ENCODE measurements at places on chromosomes 16 and 17.
A peak's percentile ranks its signal among the peaks of the same experiment; 100 is the strongest.

DNA sequence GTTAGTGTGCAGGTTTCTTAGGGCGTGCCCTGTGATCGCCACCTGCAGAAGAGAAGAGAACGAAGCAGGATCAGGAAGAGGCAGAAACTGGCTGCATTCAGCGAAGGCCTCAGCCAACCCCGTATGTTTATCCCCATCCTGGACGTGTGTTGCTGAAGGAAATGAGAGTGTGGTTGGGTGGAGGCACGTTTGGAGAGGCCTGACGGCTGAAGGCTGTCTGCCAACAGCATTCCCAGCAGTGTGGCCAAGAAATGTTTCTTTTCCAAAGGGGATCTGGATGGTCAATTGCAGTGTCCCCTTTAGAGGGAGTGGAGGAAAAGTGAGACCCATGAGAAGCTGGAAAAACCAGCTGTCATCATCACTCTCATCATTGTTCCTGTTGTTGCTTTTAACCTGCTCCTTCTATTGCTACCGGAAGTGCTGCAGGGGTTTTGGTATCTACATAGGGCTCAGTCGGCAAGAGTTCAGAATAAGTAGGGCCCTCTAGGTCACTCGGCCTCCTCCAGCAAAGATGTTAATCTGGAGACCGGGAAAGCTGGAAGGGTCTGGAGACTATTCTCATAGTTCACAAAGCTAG, 46.5 kb upstream of the SLC47A1 start:
- DNase-seq = no peak

GRCh38 chr17:80531400-80531799, 13.2 kb upstream of the RPTOR start:
- DNase-seq = no peak

GRCh38 chr16:17306745-17307144, 164.0 kb downstream of the XYLT1 start:
- DNase-seq = no peak

DNA sequence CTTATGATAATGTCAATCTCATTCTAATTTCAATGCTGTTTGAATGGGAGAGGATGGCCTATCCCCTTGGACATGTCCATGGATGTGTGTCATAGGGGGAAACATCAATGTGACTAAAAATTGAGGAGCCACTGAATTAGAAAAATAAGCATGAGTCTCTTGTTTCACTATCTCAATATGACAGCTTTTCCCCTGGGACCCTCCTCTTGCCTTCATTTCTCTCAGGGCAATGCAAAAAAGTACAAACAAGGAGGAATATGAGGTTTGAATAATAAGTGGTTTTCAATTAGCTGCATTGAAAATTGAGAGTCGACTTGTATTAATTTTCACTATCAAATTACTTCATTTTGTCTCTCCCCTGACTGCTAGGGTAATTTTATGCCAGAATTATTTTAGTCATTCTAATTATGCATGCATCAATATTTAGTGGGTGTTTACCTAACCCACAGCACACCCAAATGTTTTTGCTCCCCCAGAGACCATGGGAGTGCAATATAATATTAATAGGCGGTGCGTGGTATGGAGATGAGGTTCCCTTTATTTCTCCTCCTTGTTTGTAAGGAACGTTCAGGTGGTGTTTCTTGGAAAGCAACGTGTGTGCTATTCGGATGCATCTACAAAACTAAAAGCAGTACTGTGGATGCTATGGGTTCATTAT, 6.8 kb upstream of the SDR42E1 start:
- DNase-seq = no peak

DNA sequence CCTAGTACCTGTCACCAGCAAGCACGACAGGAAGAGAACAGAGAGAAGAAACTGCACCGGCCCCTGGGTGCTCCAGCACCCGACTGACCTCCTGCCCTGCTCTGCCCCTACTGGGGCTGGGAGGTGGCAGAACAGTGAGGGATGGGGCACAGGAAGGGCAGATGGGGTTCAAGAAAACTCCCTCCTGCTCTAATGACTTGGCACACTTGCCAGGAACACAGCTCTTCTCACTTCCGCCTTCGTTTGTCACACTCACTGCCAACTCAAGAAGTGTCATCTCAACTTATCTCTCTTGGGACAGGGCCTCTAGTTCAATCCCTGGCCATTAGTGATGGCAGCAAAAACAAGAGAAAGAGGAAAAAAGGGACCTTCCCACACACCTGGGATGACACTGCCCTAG, 42.7 kb upstream of the ICAM2 start:
- peak; percentile 39 for DNase-seq

DNA sequence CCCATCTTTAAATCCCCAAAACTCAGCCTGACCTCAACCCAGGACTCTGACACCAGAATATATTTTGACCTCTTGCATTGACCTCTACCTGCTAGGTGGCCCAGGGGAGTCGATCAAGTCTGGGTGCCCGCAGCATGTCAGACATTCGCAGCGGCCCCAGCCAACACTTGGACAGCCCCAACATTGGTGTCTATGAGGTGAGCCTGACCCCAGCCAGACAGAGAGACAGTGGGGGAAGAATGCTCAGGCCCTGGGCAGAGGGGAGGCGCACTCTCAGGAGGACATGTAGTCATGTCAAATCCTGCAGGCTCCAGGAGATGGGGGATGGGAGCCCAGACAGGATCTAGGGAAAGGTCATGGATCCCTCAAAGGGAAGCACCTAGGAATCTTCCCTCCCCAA, 5.4 kb downstream of the GUCY2D start:
- DNase-seq = no peak

DNA sequence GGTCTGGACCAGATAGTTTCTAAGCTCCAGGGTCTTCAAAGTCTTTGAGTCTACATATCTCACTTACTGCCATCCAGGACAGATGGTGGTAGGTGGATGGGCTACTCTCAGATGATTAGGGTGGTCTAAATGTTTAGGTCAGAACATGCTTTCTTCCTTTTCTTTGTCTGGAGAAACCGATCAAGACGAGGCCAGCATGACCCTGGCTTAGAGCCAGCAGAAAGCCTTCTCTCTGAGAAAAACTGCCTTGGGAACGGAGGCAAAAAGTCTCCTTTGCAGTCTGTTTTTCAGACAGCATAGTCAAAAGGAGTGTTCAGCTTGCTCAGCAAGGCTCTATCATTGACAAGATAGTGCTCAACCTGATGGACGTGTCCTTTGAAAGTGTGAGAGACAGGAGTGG, 48.8 kb downstream of the SPACA3 start:
- no peak for DNase-seq

DNA sequence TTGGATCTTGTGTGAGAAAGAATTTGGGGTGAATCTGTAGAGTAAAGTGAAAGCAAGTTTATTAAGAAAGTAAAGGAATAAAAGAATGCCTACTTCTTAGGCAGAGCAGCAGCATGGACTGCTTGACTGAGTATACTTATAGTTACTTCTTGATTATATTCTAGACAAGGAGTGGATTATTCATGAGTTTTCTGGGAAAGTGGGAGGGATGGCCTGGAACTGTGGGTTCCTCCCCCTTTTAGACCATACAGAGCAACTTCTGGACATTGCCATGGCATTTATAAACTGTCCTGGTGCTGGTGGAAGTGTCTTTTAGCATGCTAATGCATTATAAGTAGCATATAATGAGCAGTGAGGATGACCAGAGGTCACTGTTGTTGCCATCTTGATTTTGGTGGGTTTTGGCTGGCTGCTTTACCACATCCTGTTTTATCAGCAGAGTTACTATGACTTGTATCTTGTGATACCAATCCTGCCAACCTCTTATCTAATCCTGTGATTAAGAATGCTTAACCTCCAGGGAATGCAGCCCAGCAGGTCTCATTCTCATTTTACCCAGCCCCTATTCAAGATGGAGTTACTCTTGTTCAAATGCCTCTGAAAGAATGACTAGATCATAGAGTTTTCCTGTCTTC, 58.7 kb downstream of the HSD17B2 start:
- DNase-seq = no peak

GRCh38 chr16:78325468-78326352, 226.3 kb downstream of the WWOX start:
- DNase-seq = no peak

DNA sequence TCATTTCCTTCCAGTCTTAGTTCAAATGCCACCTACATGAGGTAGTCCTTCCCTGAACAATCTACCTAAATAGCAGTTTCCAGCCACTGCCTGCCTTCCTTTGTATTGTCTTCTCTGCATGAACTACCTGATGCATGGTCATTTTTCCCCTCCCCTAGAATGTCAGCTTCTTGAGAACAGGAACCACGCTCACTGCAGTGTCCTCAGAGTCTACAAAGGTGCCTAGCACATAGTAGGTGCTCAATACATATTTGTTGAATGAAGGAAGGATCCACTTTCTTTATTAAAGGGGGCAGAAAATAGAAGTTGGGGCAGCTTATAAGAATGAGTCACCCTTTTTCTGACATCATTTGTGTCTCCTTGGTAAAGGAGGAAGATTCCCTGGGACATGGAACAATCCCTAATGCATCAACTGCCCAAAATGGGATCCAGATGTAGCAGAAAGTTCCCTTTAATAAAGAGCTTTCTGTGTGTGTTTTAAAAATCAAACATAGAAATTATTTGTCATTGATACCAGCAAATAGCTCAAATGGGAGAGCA, 4.4 kb upstream of the CYLD start:
- no peak for DNase-seq

- DNase-seq = no peak
Observed at GRCh38 chr17:69703751-69704150, 289.3 kb downstream of the MAP2K6 start.

- no peak for DNase-seq
Observed at GRCh38 chr17:34255841-34256240, 756 bp downstream of the CCL2 start.

DNA sequence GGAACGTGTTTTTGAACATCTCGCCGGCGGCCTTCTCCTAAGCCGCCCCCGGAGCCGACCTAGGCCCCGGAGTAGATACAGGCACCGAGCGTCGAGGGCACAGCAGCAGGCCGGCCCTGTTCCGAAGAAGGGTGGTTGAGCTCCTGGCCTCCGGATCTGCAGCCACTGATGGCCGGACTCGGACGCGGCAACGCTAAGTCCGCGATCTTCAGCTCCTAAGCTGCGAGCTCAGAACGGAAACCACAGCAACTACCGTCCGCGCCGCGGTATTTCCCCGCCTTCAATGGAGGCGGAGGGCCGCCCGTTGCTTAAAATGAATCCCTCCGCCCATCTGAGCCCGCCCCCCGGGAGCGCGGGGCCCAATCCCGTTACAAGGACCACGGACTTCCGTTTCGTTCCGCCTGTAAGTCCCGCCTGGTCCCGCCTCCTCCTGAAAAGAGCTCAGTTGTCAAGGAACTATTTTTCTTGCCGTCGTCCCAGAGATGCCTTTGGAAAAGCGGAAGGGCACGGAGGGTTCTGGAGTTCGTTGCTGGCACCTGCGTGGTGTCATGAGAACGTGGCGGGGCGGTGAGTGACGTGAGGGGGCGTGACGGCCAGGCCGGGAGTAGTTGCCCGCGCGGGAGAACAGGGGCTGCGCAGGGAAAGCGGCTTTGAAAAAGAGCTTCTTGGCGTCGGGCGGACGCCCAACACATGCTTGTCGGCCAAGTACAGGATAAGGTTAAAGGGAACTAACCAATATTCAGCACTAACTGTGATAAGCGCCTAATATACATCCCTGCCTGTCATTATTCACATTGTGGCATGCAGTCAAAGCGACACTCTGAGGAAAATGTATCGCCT, at the start of gene CFAP20:
Gene CFAP20, minus strand, starts transcription at position 285 of the 840 bp plus-strand sequence. Its CDS starts 266 bp downstream, at position 19.
- DNase-seq = peak; percentile 98

DNA sequence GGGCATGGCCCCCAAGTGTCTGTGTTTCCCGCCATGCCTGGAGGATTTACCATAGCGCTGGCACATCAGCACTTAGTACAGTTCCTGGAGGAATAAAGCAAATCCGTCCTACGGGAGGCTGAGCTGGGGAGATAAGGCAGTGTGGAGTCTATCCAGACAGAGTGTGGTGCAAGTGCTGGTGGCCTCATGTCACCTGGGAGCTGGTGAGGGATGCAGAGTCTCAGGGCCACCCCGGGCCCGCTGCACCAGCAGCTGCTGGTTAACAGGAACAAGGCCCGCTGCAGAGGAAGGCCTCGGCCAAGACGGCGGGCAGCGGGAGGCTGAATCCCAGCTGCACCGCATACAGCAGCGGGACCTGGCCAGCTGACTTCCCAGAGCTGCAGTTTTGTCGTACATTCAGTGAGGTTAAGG, 57.3 kb upstream of the CDC42EP4 start:
- DNase-seq = no peak

DNA sequence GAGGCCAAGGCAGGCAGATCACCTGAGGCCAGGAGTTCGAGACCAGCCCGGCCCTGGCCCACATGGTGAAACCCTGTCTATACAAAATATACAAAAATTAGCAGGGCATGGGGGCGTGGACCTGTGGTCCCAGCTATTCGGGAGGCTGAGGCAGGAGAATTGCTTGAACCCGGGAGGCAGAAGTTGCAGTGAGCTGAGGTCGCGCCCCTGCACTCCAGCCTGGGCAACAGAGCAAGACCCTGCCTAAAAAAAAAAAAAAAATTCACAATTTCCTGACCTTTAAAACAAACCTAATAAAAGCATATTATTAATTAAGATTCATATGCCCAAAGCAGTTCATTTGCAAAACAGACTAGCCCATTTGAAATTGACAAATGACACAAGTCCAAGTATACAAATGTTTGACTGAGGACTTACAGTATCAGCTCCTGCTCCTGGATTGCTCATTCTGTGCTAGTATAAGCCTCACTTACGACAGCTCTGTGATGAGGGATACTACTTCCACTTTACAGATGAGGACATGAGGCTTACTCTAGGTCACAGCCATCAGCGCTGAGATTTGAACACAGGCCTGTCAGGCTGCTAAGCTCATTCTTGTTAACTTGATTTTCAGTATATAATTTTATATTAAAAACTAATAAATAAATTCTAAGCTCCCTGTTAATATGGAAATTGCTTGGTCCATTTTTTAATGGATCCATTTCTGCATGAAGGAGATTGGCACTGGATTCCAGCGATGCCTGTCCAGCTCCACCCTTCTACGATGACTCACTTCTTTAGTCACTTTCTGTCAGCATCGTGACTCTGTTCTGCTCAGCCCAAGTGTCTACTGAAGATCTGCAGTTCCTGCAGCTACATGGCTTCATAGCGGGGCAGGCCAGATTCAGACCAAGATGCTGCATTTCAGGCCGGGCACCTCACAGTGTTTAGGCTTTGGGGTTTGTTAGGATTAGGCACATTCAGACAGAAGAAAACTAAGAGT, 88.2 kb downstream of the WDR59 start:
- DNase-seq = no peak

- DNase-seq = no peak
Observed at GRCh38 chr17:32584792-32585191, 98.0 kb downstream of the CDK5R1 start.

- no peak for DNase-seq
Observed at GRCh38 chr17:76542566-76542971, 2.7 kb downstream of the PRCD start.

GRCh38 chr16:48479955-48480354, 94.7 kb upstream of the SIAH1 start:
- no peak for DNase-seq

- no peak for DNase-seq
Observed at GRCh38 chr17:58506354-58507080, 7.9 kb downstream of the MTMR4 start.

DNA sequence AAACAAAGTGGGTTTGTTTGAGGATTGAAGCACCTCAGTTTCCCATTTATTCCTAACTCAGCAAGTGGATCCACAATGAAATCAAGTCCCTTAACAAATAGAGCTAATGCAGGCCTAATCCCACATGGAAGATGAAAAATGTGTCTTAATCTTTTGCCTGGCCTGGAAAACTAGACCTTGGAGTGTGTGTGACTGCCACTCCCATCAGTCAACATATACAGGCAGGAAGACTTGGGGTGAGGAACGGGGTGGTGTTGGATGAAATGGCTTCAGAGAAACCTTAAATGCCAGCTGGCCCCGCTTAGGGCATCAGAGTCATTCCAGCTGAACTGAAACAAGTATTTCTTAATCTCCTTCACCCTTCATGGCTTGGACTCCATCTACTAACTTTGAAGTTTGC, 269.5 kb downstream of the MAF start:
- DNase-seq = no peak

Measured in activated CD4-positive, alpha-beta memory T cell treated with anti-CD3 and anti-CD28 coated beads, Interleukin-2, amount 10 ng/mL, durations not matched to agents 7 days and 5 days (primary cell).